ENCODE measurements at places on chromosomes 5 and 9. TPM values are rescaled to one million over a fixed set of nuclear protein-coding genes. Genes with fewer than 3 reads are reported as not detected.

NR5A1 gene
- total RNA-seq: 229 TPM

PCDHGA1 gene
- 0.39 TPM for total RNA-seq

CXCL14 gene
- 2.0 TPM for total RNA-seq

RMRP gene
- total RNA-seq: 6,693 TPM

APBA1 gene
- 4.0 TPM for total RNA-seq

KIF4B gene
- not detected for total RNA-seq
